ENCODE measurements at places on chromosomes 3 and 15.

- no peak for DNase-seq
Observed at GRCh38 chr3:160473221-160473620, 23.6 kb upstream of the TRIM59 start.

DNA sequence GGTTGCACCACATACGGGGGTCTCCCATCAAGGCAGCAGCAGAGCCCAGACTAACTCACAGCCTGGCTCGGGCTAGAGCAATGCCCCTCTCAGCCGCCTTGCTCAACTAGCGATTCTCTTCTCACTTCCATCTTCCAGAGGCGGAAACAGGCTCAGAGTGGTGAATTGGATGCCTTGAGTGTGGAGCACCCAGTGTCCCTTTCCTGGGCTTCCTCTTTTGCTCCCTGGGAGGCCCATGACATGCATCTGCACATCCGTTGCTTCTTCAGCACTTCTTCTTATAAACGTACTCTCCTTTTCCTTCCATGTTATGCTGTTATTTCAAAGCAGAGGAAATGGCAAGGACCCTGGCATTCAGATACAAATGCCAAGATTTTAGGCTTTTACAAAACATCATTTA lies 2.1 kb upstream of the IQSEC1 start:
- DNase-seq, result no peak

GRCh38 chr3:61594144-61594963 lies 33.0 kb downstream of the PTPRG start:
- no peak for DNase-seq

DNA sequence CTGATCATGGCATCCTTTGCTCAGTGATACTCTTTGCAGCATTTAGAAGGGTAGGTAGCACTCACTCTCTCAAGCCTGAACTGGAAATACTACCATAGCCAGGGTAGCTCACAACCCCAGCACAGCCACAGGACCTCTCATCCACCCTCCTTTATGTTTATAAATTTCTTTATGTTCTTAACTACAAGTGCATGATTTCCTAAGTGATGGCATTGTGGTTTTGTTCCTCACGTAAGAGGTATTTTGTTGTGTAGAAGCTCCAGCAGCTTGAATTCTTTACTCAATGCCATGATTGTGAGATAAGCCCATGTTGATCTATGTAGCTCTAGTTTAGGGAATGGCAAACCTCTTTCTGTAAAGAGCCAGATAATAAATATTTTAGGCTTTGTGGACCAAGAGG lies 7.9 kb upstream of the RTP3 start:
- no peak for DNase-seq

DNA sequence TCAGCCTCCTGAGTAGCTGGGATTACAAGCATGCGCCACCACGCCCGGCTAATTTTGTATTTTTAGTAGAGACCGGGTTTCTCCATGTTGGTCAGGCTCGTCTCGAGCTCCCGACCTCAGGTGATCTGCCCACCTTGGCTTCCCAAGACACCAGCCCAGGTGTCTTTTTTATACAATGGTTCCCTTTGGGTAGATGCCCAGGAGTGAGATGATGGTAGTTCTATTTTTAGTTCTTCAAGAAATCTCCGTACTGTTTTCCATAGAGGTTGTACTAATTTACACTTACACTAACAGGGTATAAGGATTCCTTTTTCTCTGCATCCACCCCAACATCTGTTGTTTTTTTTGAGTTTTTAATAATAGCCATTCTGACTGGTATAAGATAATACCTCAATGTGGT lies 94.3 kb downstream of the IGF2BP2 start:
- no peak for DNase-seq
